ENCODE measurements at places on chromosomes 11 and 22.
A peak's percentile ranks its signal among the peaks of the same experiment; 100 is the strongest.

- DNase-seq, result no peak
Observed at GRCh38 chr11:65616575-65617001, 1.0 kb downstream of the PCNX3 start.

DNA sequence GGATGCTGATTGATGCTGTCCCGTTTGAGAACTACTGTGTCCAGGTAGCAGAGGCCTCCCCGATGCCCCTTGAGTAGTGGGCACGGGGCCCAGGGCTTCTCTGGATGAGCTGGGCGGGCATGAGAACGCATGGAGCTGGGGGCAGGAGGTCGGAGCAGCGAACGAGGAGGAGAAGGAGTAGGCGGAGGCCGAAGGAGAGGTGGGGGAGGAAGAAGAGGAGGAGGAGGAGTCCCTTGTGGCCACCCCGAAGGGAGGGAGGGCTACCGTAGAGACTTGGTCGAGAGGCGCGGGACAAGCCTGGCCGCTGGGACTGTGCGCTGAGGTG, 62.9 kb downstream of the CRYBB2 start:
- DNase-seq, result peak; percentile 9

GRCh38 chr11:45624095-45624494, 41.3 kb downstream of the CHST1 start:
- no peak for DNase-seq

DNA sequence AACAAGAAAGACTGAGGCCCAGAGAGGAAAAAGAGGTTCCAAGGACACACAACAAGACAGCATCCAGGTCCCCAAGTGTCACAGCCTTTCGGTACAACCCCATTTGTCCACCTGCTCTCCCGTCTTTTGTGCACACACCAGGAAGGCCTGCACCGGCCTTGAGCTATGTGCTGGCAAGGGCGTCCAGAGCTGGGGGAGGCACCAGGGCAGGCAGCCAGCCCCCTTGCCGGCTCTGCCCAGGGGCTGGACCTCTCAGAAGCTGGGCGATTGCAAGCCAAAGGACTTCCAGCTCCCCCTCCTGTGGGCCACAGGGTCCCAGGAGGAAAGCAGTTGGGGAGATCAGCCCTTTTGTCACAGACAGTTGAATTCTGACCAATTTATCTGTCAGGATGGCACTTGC, 210.5 kb downstream of the MN1 start:
- no peak for DNase-seq

GRCh38 chr11:63494975-63495374, 4.0 kb upstream of the PLAAT5 start:
- no peak for DNase-seq

- peak; percentile 38 for DNase-seq
Observed at GRCh38 chr11:35650006-35650405, 12.6 kb upstream of the TRIM44 start.

DNA sequence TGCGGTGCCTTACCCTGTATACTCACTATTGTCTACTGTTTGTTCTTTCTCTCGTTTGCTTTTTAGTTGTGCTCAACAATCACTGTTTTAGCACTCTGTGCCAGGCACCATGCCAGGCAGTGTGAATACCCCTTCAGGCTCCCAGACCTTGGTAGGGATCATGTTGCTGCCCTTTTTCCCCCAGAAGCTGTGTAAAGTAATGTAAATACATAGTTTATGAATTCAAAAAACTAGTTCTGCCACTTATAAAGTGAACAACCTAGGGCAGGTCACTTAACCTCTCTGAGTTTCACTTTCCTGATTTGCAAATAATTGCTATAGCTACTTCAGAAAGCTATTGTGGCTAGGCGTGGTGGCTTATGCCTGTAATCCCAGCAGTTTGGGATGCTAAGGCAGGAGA, 81.0 kb upstream of the CTSC start:
- no peak for DNase-seq

- peak; percentile 31 for DNase-seq
Observed at GRCh38 chr11:12540075-12540680, 134.0 kb upstream of the TEAD1 start.

GRCh38 chr11:15104166-15104565, 10.6 kb upstream of the INSC start:
- no peak for DNase-seq

- DNase-seq, result no peak
Observed at GRCh38 chr22:49360746-49361145, 466.9 kb downstream of the BRD1 start.

GRCh38 chr22:19805821-19806212, 45.2 kb downstream of the TBX1 start:
- no peak for DNase-seq

- peak; percentile 26 for DNase-seq
Observed at GRCh38 chr11:115990004-115990447, 485.8 kb upstream of the CADM1 start.

- DNase-seq, result no peak
Observed at GRCh38 chr22:46129390-46130041, 20.8 kb upstream of the PPARA start.

- no peak for DNase-seq
Observed at GRCh38 chr11:12640926-12641849, 33.0 kb upstream of the TEAD1 start.

DNA sequence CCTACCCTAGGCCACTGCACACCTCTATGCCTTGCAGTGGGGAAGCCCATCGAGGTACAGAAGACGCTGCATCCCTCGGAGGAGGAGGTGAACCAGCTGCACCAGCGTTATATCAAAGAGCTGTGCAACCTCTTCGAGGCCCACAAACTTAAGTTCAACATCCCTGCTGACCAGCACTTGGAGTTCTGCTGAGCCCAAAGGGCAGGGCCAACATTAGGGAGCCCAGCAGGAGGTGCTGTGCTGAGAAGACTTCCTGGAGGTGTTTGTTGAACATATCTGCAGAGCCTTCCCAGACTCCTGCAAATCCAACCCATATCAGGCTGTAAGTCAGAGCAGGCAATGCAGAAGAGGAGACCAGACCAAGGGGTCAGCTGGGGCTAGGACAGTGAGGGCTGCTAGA, 13.5 kb downstream of the MOGAT2 start:
- no peak for DNase-seq

- peak; percentile 0 for DNase-seq
Observed at GRCh38 chr11:44618561-44619425, 53.3 kb downstream of the CD82 start.

DNA sequence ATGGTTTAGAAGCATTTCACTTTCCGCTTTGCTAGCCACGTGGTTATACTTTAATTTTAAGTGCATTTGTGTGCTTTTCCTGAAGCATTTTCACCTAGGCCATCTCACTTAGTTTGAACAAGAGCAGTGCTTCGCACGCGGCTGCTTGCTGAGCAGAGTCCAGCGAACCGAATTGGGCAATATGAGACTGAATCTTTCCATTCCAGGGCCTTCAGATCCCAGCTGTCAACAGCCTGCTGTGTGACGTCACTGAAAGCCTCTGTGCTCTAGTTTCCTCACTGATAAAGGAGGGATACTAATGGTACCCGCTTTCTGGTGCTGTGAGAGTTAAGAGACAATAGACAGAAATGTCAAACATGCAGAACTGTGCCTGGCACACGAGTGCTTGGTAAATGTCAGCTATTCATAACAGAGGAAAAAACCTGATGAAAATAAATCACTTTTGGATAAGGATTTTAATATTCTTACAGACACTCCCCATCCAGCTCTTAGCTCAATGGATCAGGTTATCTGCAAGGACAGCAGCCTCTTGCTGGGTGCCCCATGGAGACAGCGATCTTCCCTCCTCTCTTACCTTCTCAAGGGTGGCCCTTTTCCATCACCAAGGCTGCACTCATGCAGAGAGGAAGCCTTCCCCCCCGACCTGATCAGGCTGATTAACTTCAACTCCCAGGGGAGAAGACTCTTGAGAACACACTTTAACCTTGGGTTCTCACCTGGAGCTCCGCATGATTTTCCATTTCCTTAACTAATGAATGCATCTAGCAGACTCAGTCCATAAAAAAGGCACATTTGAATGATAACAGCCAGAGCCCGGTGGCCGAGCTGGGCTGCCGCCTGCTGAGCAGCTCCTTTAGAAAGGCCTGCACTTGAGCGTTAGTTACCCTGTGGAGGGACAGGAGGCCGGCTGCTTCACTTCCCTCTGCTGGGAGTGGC, 3.5 kb upstream of the GLB1L3 start:
- DNase-seq, result no peak

- no peak for DNase-seq
Observed at GRCh38 chr22:43571181-43571580, 159.4 kb downstream of the MPPED1 start.

Data from Daoy (cell line).